Head of caudate nucleus (tissue), 42 donors: ENCODE measurements at places on chromosomes 5 and 9.

DNA sequence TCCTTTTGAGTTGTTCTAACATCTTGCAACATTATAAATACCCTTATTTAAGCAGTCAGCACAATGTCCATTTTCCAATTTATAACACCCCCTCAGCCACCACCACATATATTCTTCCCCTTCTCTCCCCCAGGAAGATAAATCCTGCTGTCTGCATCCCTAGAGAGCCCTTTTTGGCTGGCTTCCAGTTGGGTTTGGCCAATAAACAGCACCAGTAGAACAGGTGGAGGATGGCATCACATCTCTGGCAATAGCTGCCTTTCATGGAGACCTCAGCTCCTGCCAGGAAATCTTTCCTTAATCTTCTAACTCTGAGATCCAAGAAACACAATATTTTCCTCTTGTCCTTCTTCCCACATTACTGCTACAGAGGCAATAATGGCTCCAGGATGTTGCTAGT lies 53.7 kb downstream of the TRIM36 start:
- DNase-seq, result no peak

DNA sequence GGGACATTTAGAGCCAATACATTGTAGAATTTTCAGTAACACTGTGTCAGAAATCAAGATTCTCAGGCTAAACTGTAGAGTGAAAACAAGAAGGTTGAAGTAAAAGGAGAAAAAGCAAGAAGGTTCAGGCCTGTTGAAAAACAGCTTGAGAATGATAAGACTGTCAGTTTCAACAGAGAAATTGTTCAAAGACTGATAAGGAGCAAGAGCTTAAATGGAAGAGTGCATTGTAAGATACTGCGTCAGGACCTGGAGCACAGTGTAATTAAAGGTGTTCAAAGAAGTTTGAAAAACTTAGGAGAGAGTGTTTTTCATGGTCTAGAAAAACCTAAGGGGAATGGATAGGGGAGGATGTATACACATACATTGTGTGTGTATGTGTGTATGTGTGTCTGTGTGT lies 408.3 kb downstream of the KDM4C start:
- DNase-seq, result no peak

- DNase-seq, result no peak
Measured at GRCh38 chr5:175257128-175257846, 186.7 kb downstream of the DRD1 start.

GRCh38 chr9:126982215-126983002 lies 67.8 kb downstream of the RALGPS1 start:
- DNase-seq, result no peak

DNA sequence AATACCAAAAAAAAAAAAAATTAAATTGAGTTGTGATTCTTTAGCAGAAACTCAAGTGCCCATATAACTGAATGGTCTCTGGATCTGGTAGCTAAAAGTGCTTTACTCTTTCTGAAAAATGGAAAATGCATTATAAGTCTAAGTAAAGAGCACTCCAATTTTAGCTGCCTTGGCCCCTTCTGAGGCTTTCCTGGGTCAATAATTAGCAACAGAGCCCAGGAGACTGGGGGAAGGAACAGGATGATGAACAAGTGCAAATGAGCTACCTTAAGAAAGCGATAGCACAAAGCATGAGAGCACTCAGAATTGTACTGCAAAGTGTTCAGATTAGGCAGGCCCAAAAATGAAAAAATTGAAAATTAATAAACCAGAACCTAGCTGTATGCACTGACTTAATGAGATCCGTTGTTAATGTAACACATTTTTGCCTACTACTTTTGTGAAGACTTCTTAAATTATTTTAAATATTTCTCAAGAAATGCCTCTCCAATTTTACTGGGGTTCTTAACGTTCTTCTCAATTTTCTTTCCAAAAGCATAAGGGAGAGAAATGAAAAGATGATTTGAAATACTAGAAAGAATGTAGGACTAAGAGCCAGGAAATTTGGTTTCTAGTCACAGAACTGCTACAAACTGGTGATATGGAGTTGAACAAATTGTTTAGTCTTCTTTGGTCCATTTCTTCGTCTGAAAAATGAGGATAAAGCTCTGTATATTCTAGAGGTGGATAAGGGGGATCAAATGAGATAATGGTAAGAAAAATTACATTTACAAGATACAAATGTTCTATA lies 566.1 kb downstream of the PDE4D start:
- no peak for DNase-seq

DNA sequence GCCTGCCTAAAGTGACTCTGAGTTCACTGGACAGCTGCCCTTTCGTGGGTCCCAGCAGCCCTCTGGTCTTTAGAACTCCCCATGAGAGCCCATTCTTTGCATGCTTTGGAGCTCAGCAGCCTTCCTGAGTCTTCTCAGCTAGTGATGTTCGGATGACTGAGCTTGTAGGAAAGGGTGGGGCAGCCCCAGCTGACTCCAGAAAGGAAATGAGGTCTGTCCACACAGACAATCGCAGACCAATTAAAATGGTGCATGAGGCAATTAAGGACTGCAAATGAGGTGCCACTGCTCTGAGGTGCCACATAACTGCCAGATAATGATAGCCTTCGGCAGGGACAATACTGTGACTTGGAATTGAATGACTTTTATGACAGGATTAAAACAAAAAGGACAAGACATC lies 25.4 kb upstream of the TOMM5 start:
- DNase-seq, result no peak

DNA sequence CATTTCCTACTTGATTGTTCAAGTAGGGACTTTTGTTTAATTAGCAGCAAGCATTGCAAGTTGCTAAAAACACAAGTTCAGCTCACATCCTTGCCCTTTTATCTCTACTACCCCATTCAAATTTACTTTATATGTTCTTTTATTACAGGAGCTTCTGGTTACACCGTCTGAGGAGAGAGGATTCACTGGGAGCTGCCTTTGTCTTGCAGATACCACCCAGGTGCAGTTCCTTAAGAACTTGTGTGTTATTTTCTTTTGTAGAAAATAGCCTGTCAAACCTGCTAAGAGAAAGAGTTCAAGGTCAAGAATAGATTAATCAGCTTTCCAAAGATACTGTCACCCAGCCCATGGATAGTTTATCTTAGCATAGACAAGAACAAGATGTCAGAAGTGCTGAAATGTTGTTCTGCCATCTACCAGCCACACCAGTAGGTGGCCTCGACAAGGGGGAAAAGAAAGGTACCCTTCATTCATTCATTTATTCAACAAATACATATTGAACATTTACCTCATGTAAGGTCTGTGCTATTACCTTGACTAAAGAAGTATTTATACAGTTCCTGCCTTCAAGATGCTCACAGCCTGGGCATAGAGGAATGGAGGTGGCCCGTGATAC lies 750.3 kb downstream of the MAT2B start:
- no peak for DNase-seq

DNA sequence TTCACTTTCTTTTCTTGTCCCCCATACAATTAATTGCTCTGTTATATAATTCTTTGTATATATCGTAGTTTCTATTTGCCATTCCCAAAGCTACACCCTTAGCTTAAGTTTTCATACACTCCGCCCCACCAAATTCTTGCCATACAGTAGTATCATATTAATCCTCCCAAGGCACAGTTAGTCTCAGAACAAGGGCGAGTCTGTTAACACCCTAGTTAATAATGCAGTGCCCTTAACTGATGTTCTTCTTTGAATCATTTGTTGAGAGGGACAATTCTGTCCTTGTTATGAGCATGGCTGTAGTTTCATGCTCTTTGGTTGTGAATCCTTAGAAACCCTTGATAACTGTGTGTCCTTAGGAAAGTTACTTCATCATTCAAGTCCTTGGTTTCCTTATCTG lies 206.2 kb downstream of the CFAP90 start:
- DNase-seq, result no peak

- no peak for DNase-seq
Measured at GRCh38 chr5:43161244-43161643, 30.8 kb upstream of the NIM1K start.

DNA sequence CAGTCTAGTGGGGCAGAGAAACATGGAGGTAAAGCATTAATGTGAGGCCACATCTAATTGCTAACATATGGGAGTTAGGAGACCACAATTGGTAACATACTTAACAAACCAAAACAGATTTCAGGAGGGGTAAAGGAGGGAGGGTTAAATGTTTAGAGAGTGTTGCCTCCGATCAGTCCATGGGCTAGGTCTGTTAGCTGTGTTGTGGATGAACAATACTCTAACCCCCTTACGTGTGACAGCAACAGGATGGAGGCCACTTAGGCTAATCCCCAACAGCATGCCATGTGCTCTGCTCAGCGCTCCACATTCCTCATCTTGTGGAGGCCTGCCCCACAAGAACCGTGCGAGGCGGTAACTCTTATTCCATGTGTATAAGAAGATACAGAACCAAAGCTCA lies 167.0 kb downstream of the CRB2 start:
- no peak for DNase-seq

DNA sequence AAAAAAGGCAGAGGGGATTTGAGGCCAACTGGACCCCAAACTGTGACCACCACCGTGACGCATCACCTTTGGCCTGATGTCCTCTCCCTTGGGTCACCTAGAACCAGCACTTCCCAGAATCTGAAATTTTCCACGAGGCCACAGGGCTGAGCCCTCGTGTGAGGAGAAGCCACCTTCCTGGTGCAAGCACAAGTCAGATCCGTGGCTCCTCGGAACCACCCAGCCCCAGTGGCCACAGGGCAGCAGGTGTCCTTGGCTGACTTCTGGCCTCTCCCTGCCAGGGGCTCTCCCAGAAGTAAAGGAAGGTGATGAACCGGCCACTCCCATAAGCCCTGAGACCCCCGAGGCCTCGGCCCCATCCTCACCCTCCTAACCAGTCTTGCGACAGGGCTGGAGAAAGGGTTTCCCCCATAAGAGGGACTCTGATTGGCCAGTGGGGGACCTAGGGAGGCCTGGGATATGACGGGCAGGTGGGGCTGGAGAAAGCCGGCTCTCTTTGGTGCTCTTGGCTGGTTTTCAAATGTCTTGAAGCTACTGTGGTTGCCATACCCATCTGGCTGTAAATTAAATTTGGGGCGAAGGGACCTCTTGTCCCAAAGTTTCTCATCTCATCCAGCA lies 20.9 kb upstream of the HMCN2 start:
- no peak for DNase-seq

GRCh38 chr9:137158625-137159024 lies 11.2 kb downstream of the LRRC26 start:
- no peak for DNase-seq

GRCh38 chr5:79858410-79858723 lies 132.7 kb downstream of the MTX3 start:
- no peak for DNase-seq

GRCh38 chr9:79043916-79044315 lies 527.8 kb upstream of the TLE4 start:
- DNase-seq, result no peak

DNA sequence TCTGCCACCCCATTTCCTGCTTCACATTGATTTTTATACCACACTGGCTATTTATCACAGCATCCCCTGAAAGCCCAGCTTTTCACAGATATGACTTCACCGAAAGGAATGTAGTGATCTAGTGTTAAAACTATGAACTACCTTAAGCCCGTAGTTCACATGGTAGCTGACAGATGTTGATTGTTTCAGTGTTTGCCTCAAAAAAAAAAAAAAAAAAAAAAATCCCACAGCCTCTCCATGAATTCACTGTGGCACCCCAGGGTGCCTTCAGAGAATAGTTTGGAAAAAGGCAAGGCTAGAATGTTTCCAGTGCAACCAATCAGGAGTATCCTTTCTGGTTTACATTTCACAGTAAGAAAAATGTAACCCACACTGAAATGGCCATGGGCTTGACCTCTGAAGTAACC lies 37.1 kb downstream of the GLIS3 start:
- no peak for DNase-seq

DNA sequence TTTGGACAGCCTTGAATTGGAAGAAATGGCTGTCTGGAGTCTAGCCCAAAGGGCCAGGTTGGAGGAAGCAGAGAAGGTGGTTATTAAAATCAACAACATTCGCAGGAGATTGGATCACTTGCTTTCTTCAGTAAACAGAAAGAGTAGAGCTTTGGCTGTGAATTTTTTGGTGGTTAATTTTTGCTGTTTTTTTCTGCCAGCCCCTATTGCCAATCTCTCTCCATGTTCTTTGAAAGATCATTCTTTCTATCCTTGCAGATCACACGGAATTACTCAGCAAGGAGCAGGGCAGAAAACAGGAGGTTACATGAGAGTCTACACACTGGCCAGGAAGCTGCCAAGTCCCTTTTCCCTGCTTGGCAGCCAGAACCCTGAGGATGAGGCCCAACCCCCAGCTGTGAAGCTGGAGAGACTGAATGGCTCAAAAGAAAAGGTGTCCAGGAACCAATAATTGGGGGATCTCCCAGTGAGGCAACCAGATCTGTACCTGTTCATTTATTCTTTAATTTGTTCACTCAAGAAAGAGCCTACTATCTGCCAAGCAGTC lies 13.0 kb downstream of the GLRX start:
- no peak for DNase-seq
